ENCODE measurements at places on chromosomes 5 and 9.
A peak's percentile ranks its signal among the peaks of the same experiment; 100 is the strongest.

GRCh38 chr5:157294407-157295091 lies 28.6 kb downstream of the CYFIP2 start:
- no peak overlapping the region for H3K4me3 ChIP-seq
- DNase-seq = no peak
- H3K27me3 ChIP-seq = no peaks in the 10 kb centered on the region
- H3K27ac ChIP-seq = no peak overlapping the region

GRCh38 chr5:1777281-1778137 lies 22.1 kb downstream of the MRPL36 start:
- no peaks in the 10 kb centered on the region for H3K4me1 ChIP-seq
- H3K27ac ChIP-seq = no peak overlapping the region
- peaks cover 2% of the 10 kb centered on the region for H3K27me3 ChIP-seq
- H3K4me3 ChIP-seq = no peak overlapping the region

DNA sequence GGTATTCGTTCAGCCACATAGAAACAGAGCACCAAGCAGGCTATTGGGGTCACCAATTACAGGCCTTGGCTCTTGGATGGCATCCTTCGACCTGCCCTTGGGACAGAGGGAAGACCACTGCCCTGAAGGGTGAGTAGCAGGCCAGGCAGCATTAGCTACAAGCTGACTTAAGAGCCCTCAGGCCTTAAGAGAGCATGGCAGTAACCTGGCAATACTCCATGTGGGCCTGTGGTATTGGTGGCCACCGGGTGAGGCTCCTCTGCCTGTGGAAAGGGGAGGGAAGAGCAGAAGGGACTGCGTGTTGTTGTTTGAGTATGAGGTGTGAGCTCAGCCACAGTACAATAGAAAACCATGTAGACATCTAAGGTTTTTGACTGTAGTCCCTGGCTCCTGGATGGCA lies 170.6 kb downstream of the MCTP1 start:
- H3K4me1 ChIP-seq = no peaks in the 10 kb centered on the region
- no peak overlapping the region for H3K27ac ChIP-seq
- H3K36me3 ChIP-seq = no peaks in the 10 kb centered on the region
- no peaks in the 10 kb centered on the region for H3K27me3 ChIP-seq

- no peak for DNase-seq
- H3K27me3 ChIP-seq = no peaks in the 10 kb centered on the region
- H3K4me1 ChIP-seq = no peaks in the 10 kb centered on the region
- no peaks in the 10 kb centered on the region for H3K36me3 ChIP-seq
- no peak overlapping the region for H3K27ac ChIP-seq
- peak overlapping the region; percentile 3 for H3K4me3 ChIP-seq
Observed at GRCh38 chr9:8784838-8785237, 985.3 kb upstream of the DMAC1 start.

All from left ventricle myocardium inferior (tissue), 1 donor.